ENCODE measurements at places on chromosomes 3 and 15.
A peak's percentile ranks its signal among the peaks of the same experiment; 100 is the strongest.

DNA sequence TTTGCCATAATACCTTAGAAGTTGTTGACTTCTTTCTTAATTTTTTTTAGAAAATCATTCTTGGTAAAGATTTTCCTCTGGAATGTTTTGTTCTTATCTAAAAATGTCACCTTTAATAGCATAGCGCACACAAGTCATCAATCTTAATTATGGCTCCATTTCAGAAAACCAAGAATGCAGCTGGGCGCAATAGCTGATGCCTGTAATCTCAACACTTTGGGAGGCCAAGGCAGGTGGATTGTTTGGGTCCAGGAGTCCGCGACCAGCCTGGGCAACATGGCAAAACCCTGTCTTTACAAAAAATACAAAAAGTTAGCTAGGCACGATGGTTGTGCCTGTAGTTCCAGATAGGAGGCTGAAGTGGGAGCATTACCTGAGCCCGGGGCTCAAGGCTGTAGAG lies 125.6 kb upstream of the EOMES start:
- no peaks in the 10 kb centered on the region for H3K27me3 ChIP-seq
- no peak overlapping the region for H3K27ac ChIP-seq
- DNase-seq: no peak
- H3K4me1 ChIP-seq: no peaks in the 10 kb centered on the region

- H3K36me3 ChIP-seq: no peaks in the 10 kb centered on the region
- H3K27me3 ChIP-seq: no peaks in the 10 kb centered on the region
- H3K27ac ChIP-seq: peak overlapping the region; percentile 90
- H3K4me1 ChIP-seq: peaks cover 34% of the 10 kb centered on the region
- no peak overlapping the region for H3K4me3 ChIP-seq
- DNase-seq: no peak
Observed at GRCh38 chr15:66865622-66866611, 163.9 kb downstream of the SMAD6 start.

DNA sequence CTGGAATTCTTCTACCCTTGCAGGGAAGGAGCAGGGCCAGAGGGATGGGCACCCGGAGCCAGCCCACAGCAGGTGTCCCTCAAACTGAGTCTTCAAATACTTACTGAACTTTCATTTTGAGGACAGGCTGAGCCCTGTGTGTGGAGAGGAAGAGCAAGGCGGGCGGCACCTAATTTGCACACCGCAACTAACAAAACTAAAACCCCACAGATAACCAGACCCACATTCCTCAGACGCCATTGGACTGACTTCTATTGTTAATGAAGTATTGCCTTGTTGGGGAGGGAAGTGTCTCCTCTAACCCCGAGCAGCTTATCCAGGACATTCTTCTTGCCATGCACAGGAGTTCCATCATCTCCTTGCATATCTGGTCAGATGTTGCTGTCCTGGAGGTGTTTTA lies 105.2 kb upstream of the NR2E3 start:
- no peak overlapping the region for H3K27ac ChIP-seq
- H3K36me3 ChIP-seq: no peaks in the 10 kb centered on the region
- no peaks in the 10 kb centered on the region for H3K27me3 ChIP-seq
- no peak for DNase-seq
- peaks cover 4% of the 10 kb centered on the region for H3K4me1 ChIP-seq

DNA sequence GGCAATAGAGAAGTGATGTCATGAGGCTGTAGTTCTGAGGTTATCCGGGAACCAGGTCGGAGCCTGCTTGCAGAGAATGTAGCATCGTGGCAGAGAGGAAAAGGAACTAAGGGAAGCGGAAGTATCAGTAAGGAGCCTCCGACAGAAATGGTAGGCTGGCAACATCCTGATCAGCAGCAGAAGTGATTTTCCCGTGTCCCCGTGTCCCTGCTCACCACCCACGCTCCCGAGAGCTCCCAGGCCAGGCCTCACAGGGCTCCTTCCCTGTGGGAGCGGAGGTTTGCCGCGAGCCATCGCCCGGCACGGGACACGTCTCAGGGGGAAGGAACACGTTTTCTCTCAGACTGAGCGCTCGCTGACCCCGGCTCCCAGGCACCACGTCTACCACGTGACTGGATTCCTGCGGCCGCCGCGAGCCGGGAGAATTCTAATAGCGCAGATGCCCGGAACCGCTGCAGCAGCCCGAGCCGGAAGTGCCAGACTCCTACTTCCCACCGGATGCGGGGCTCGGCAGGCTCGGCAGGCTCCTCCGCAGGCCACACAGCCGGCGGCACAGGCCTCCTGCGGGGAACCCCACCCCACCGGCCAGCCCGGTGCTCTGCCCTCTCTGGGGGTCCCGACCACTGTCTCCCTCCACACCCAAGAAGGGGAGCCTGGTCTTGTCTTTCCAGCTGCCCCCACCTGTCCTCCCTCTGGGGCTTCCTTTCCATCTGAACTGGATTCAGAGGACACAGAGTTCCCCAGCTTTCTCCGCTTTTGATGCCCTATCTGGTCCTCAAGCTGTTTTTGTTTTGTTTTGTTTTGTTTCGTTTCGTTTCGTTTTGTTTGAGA lies 99.3 kb downstream of the BDH1 start:
- H3K27ac ChIP-seq: peak overlapping the region; percentile 79
- no peak for DNase-seq
- H3K27me3 ChIP-seq: no peaks in the 10 kb centered on the region

GRCh38 chr3:49665822-49666519 lies 8.2 kb upstream of the APEH start:
- H3K27ac ChIP-seq: no peak overlapping the region
- DNase-seq: no peak
- no peaks in the 10 kb centered on the region for H3K36me3 ChIP-seq

GRCh38 chr3:128548021-128548420 lies 55.0 kb upstream of the GATA2 start:
- DNase-seq: no peak
- no peaks in the 10 kb centered on the region for H3K27me3 ChIP-seq
- no peaks in the 10 kb centered on the region for H3K36me3 ChIP-seq
- no peaks in the 10 kb centered on the region for H3K4me1 ChIP-seq

GRCh38 chr15:64046421-64047153 lies at the start of gene DAPK2:
Gene DAPK2, minus strand, starts transcription at chr15:64046485. Its CDS starts 6,224 bp downstream, at chr15:64040261.
- DNase-seq: no peak
- H3K4me3 ChIP-seq: peak within 1 kb of the TSS; percentile 53
- no peaks in the 10 kb centered on the region for H3K36me3 ChIP-seq

DNA sequence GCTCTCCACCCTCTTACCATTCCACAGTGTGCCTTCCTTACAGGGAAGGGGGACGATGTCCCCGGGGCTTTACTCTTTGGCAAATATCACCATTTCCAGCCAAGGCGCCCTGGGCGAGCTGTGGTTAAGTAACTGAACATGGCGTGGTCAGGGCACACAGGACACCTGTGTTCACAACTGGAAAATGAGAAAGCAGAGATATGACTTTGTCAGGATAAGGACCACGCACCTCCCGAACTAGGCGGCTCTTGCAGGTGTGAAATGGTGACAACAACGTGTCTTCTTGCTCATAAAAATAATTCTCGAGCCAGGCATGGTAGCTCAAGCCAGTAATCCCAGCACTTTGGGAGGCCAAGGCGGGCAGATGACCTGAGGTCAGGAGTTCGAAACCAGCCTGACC lies 154.8 kb downstream of the LRRC28 start:
- no peaks in the 10 kb centered on the region for H3K36me3 ChIP-seq
- no peak overlapping the region for H3K27ac ChIP-seq
- H3K27me3 ChIP-seq: no peaks in the 10 kb centered on the region
- DNase-seq: no peak

GRCh38 chr3:156781310-156782230 lies 44.6 kb upstream of the LEKR1 start:
- no peak for DNase-seq
- H3K4me1 ChIP-seq: no peaks in the 10 kb centered on the region
- H3K4me3 ChIP-seq: no peak overlapping the region
- H3K36me3 ChIP-seq: no peaks in the 10 kb centered on the region
- no peak overlapping the region for H3K27ac ChIP-seq

DNA sequence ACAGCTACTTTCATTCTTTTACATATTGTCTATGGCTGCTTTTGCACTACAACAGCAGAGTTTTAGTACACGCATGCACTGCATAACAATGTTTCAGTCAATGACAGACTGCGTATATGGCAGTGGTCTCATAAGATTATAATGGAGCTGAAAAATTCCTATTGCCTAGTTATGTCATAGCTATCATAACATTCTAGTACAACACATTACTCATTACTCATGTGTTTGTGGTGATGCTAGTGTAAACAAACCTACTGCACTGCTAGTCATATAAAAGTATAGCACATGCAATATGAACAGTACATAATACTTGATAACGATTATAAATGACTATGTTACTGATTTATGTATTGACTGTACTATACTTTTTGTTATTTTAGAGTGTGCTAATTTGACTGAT lies 47.9 kb downstream of the QTRT2 start:
- peak; percentile 24 for DNase-seq
- no peak overlapping the region for H3K4me3 ChIP-seq
- no peak overlapping the region for H3K27ac ChIP-seq
- H3K4me1 ChIP-seq: no peaks in the 10 kb centered on the region
- peaks cover 10% of the 10 kb centered on the region for H3K27me3 ChIP-seq

DNA sequence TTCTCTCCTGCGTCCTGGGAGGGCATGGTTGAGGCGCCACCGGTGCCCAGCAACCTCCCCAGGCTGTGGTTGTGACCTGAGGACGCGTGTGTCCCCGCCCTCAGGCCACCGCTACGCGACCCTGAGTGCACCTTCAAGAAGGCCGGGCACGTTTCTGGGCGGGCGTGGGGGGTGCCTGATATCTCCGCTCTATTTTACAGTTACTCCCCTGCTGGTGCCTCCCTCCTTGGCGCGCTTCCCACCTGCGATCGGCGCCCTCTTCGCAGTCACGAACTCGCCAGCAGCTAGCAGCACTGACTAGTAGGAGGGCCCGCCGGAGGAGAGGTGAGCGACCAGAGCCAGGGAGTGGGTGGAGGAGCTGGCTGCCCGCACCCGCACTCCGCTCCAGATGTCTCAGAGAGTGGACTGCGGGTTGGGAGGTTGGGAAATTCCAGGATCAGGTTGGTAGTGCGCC lies 43.2 kb upstream of the POLG start:
- peaks cover 2% of the 10 kb centered on the region for H3K27me3 ChIP-seq
- no peaks in the 10 kb centered on the region for H3K4me1 ChIP-seq
- no peak for DNase-seq
- no peak overlapping the region for H3K27ac ChIP-seq
